ENCODE measurements at places on chromosomes 1 and 21. TPM values are rescaled to one million over a fixed set of nuclear protein-coding genes. Genes with fewer than 3 reads are reported as not detected.
A peak's percentile ranks its signal among the peaks of the same experiment; 100 is the strongest.

TNFRSF8 gene
- not detected for total RNA-seq

DNA sequence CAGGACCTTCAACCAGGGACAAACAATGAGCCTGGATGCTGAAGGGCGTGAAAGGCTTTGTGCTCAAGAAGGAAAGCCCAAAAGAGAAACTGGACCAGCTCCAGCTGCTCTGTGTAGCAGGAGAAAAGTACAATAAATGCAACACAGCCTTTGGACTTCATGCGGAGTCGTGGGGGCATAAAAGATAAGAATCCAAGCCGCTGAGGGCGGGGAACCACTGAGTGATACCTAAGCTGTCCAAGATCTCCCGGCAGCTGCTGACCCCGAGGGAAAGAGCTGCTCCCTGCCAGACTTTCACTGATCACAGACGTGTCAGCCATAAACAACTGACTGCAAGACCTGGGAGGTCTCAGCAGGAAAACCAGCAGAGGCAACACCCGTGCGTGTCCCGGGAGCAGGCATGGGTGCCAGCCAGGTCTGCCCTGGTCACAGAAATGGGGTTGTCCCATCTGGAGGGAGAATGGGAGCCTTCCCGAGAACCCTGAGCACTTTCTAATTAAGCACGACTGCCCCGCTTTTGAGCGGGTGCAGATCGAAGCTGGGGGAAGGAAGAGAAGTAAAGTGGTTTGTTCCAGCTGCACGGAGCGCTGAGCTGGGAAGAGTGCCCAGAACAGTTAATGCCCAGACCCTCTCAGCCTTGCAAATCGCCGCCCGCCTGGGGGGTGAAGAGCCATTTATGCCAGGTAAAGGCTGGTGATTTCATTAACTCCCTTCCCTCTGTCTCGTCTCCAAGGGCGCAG lies 68.3 kb upstream of the TARDBP start:
- DNase-seq, result no peak

DNA sequence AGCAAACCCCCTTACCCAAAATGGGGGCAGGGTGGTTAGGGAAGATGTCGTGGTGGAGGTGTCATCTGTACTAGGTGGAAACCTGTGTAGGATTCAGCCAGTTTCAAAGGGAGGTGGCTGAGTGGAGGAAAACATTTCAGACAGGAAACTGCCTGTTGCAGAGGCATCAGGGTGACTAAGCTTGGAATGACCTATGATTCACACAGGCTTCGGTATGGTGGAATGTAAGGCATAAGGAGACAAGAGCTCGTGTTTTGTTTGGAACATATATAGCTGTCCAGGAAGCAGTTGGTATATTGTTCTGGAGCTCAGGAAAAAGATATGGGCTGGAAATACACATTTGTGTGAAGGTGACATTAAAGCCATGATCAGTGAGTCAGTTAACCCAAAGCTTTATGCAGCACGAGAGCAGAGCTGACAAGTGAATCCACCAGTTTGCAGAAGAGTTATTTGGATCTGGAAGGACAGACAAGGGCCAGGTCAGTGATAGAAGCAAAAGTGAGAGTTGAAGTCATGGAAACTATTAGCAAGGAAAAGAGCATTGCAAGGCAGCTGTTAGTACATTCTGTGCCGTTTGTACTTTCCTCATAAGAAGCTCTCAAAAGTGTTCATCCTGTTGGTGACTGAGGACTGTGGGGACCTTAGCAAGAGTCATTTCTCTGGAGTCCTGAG lies 12.2 kb downstream of the UTP25 start:
- DNase-seq, result peak; percentile 59

NEK2 gene
- 32.7 TPM for total RNA-seq

KRTAP21-1 gene
- not detected for total RNA-seq
